ENCODE measurements at places on chromosomes 1 and 21. TPM values are rescaled to one million over a fixed set of nuclear protein-coding genes. Genes with fewer than 3 reads are reported as not detected.
A peak's percentile ranks its signal among the peaks of the same experiment; 100 is the strongest.

Gene GCSAML
- not detected for total RNA-seq

Gene SHISAL2A
- total RNA-seq = 0.56 TPM

Gene ANGPTL3
- not detected for total RNA-seq

Gene INAVA
- 14.0 TPM for total RNA-seq

Gene LCE3E
- total RNA-seq = not detected

Gene DNAJB4
- 7.3 TPM for total RNA-seq

Gene PPFIA4
- 1.1 TPM for total RNA-seq

DNA sequence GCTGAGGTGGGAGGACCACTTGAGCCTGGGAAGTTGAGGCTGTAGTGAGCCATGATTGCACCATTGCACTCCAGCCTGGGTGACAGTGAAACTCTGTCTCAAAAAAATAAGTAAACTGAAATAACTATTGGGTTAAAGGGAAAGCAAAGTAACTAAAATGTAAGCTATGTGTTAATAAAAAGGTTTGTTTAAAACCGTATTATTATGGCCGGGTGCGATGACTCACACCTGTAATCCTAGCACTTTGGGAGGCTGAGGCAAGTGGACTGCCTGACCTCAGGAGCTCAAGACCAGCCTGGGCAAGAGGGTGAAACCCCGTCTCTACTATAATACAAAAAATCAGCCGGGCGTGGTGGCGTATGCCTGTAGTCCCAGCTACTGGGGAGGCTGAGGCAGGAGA is 27.0 kb downstream of the NVL start:
- no peak for DNase-seq

DNA sequence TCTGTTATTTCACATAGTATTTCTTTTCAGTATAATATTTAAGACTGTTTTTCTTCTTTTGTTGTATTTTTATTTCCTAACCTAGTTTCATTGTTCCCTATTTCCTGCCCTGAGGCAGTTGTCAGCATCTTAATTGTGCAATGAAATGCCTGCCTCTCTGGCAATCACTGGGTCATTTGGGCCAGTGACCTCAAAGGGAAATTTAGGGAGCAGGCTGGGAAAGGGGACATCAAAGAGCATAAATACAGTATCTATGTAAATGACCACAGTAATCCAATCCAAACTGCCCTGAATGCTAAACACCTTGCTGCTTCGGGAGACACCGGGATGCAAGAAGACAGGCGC is 147.8 kb downstream of the TLR5 start:
- no peak for DNase-seq

GRCh38 chr1:89911191-89911991 is 83.5 kb upstream of the ZNF326 start:
- no peak for DNase-seq

DNA sequence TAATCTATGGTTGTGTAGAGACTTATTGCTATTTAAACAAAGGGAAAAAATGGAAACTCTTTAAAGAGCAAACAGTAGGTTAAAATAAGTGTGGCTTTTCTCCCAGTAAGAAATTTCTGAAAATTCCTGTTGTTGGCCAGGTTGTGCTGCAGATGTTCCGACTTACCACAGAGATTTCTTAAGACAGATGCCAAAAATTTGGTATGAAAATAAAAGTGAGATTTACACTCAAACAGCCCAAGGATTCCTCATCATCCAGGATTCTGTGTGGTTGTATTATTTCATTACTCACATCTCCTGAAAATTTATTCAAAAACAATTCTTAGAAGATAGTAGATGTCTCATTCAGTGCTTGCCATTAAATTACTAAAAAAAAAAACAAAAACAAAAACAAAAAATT is 296.7 kb upstream of the PTBP2 start:
- no peak for DNase-seq

DNA sequence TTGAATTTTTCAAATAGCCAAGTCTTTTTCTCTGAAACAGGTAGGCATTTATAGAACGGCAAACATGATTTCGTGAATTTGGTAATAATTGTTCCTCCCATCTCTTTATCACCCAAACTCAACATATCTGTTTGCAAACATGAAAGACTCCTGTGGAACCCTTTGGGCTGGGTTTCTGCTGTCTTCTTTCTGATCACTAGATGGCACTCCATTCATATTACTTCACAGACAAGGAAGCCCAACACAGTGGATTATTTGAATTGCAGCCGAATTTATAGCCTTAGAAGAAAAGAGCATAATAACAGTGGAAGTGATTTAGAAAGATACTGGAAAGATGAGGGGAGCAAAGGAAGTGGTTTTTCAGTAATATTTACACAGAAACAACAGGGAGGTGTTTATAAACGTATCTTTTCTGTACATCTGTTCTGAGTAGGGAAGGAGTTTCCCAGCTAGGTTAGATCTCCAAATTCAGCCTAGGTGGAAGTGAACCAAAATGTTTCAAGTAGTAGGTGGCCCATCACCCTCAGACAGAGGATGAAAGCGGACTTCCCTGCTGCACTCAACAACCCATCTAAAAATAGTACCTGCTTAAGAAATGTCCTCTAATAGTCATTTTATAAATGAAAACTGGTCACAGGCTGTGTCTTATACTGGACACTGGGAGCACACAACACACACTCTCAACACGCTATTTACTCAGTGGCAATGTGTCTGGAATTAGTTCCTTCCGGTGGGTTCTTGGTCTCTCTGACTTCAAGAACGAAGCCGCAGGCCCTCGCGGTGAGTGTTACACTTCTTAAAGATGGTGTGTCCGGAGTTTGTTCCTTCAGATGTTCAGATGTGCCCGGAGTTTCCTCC is 67.6 kb downstream of the MAP3K21 start:
- no peak for DNase-seq

GRCh38 chr1:83836543-83836942 is 162.4 kb downstream of the TTLL7 start:
- no peak for DNase-seq

DNA sequence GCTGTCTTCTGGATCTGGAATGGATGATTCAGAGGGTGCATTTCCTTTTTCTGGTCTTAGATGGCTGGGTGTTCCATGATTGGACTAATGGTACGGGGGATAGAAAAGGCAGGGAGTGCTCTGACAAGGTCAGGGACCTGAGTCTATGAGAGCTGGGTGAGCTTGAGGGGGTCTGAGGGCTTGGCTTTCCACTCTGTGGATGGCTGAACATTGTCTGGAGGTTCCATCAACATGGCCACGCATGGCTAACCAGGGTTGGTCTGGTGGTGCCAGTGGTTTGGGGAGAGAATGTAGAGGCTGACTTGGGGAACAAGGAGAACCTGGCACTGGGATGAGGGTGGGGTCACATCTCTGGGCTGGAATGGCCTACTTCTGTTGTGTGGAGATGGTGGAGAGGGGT is 41.5 kb upstream of the TSPAN2 start:
- no peak for DNase-seq

- DNase-seq = peak; percentile 92
Observed at GRCh38 chr1:221045842-221046831, 166.9 kb downstream of the HLX start.

DNA sequence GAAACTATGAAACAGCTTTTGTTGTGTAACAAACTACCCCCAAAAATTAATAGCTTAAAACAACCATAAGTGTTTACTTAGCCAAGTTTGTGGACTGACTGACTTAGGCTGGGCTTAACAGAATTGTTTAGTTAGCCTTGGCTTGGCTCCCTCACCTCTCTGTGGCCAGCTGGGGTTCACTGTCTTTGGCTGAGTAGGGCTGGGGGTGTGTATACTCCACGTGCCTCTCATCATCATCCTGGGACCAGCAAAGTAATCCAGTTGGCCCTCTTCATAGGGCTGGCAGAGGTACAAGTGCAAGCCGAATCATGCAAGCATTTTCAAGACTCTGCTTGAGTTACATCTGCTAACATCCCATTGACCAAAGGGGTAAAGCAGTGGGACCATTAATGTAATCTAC is 252.3 kb downstream of the BRINP2 start:
- no peak for DNase-seq

DNA sequence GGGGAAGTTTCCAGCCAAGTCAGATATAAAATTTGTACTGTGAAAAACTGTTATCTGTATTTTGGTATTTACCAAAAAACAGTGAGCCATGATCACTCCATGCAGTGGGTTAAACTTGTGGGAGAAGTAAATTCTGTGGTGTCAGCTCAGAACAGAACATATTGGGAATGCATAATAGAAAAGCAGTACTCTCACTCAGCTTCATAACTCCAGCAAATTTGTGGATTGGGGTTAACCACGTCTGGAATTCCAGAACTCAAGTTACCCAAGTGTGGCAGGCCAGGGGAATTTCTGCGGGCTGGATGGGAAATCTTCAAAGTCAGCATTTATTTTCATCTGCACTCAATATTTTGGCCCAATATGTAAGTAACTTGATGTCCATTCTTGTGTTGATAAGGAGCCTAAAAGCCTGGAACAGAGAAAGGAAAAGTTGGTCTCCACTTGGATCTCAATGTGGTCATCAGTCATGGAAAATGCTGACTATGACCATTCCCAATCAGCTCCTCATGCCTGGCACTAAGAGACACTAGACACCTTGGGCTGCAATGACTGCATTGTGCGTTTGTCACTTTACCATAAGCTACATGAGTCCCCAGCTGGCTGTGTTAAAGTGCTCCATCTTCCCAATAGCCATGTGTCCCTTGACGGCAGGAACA is 39.1 kb upstream of the ENAH start:
- DNase-seq = no peak
